ENCODE measurements at places on chromosomes 7 and 10. TPM values are rescaled to one million over a fixed set of nuclear protein-coding genes. Genes with fewer than 3 reads are reported as not detected.

DNA sequence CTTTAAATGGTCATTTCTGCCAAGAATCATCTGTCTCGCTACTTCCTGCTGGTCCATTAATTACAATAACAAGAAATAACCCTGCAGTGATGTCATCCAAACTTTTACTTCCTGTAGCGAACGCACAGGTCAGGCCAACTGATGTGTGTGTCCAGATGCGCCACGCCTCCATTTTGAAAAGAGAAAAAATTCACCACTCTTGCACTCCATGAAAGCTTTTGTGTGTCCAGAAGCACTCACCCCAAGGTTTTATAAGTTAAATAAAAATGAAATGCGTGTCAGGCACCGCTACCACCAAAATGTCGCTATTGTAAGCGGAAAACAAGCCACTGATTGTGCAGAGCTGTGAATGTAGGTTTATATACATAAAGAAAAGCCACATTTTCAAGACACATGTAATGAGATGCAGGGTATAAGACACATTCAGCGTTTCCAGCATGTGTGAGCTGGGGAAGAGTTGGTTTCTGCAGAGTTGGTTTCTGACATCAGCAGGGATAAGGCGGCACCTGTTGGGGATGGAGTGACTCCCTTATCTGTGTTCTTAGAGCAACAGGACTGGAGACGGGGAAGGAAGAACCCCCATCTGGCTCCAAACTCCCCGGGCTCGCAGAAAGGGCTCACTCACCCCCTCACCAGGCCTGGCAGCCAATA is 83.3 kb downstream of the CTBP2 start:
- no peak for DNase-seq

GRCh38 chr10:122342293-122343134 is 32.0 kb upstream of the PLEKHA1 start:
- peak; percentile 19 for DNase-seq

DNA sequence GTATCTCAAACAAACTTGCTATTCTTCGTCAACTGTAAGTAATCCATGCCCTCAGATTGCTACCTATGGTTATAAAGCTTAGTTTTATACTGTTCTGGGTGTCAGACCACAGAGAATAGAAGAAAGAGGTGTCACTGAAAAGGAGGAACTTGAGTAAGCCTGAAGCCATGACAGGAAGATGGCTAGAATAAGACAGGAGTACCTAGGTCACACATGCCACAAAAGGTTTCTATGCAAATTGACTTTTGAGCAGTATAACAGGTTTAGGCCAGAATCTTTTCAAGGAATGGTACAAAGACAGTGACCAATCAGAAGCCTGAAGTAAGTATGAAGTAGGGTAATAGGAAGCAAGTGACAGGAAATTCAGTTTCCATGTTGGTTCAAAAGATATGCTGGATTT is 23.5 kb downstream of the FBXW4 start:
- no peak for DNase-seq

- DNase-seq = no peak
These were observed 15.9 kb downstream of the TDRD1 start for GRCh38 chr10:114195079-114195478.

DNA sequence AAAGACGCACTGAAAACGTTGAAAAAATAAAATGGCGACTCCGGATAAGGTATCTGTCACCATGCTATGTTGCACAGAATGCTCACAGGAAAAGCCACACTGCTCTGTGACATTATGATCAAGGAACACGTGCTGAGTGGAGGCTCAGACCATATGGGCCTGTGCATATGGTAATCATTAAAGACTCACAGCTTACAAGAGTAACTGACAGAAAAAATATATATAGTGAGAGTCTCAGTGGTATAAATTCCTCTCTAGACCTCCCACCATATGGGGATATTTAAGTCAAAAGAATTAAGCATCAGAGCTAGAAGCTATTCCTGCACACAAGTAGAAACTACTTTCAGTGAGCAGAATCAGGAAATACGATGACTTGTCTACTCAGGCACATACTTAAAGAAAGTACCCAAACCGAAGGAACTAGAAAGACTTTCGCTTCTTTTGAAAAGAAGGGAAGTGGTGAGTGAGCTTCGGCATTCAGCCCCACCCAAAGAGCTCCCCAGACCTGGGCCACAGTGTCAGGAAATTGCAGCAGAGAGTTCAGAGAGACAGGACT is 65.1 kb upstream of the MPP7 start:
- DNase-seq = peak; percentile 31

DNA sequence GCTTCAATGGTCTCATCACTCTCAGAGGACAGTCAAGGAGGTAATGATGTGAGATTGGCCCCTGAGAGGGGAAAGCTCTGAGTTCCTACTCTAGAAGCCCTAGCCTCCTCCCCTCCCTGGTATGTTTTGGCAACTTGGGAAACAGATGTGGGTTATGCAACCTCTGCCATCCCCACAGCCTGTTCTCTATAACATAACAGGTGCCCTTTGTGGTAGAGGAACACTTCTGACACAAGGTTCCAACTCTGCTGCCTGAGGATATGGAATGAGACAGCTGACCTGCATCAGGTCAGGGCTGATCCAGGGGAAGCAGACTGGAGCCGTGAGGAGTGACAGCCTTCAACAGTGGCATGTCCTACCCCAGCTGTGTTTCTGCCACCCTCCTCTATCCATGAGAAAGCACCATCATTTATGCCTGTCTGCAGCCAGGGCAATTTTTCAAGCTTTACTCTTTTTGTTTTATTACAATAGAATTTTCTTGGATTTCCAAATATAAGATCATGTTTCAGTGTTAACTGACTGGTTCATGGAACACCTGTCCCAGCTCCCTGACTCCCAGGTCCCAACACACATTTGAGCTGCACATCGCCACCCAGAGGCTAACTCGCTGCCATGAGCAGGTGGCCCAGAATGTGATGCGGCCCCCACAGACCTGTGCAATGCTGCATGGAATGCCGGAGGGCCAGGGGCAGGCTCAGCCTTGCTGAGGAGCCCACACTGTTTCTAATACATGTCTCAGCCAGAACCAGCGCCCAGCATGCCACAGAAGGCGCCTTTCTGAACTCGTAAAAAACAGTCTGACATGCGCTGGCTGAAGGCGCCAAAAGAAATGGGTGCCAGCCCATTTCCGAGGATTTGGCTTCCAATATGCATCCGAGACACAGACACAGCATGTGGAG is 124.8 kb upstream of the CHST15 start:
- no peak for DNase-seq

- DNase-seq = no peak
These were observed 18.8 kb downstream of the DNAJC9 start for GRCh38 chr10:73228247-73228646.

GRCh38 chr10:4835494-4835918 is 9.5 kb downstream of the AKR1E2 start:
- no peak for DNase-seq

Gene PHYHIPL
- not detected for total RNA-seq

DNA sequence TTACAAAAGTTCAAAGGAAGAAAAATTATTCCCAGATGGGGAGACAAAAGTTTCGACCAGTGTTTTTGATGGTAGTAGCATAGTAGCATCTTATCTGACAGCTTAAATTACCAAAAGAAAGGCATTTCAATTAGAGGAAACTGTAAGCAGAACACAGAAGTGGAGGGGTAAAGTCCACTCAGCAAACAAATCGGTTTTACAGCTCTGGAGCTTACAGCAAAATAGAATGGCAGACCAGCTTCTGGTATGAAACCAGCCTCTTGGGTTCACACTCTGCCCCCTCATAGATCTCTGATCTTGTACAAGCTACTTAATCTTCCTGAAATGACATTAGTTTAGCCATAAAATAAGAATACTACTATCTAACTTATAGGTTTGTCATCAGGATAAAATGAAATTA is 118.6 kb downstream of the RNF32 start:
- no peak for DNase-seq

GRCh38 chr7:99562832-99563231 is 4.4 kb downstream of the ZNF655 start:
- DNase-seq = peak; percentile 25

Gene TMEM229A
- total RNA-seq = not detected

DNA sequence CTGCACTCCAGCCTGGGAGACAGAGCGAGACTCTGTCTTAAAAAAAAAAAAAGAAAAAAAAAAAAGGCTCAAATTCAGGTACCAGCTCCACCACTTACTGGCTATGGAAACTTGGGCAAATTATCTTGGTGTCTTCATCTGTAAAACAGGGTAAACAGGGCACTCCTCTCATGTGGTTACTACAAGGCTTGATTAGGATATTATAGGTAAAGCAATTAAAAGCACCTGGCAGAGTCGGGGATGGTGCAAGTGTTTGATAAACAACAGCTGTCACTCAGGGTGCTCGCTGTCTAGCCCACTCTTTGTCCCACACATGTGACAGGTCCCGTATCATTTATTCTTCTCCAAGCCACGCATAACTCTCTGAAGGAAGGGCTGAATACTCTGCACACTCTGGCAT is 96.9 kb downstream of the SORBS1 start:
- no peak for DNase-seq

Gene MRPS33
- 37.1 TPM for total RNA-seq

DNA sequence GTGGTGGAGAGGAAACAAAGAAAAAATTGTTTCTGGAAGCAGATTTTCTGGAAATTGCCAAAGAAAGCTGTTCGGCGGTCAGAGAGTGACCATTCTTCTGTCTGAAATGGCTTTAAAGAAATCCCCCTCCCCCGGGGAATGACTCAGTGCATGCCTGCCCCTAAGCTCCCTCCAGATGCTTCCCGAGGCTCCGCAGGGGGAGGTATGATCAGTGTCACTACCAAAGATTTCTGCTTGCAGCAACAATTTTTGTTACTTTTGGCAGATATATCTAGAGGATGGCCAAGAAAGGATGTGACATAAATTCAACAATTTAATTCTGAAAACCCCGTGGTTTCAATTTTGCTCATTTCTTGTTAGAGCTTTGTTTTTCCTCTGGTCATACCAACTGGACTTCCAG is 163.9 kb downstream of the JCAD start:
- DNase-seq = peak; percentile 14

DNA sequence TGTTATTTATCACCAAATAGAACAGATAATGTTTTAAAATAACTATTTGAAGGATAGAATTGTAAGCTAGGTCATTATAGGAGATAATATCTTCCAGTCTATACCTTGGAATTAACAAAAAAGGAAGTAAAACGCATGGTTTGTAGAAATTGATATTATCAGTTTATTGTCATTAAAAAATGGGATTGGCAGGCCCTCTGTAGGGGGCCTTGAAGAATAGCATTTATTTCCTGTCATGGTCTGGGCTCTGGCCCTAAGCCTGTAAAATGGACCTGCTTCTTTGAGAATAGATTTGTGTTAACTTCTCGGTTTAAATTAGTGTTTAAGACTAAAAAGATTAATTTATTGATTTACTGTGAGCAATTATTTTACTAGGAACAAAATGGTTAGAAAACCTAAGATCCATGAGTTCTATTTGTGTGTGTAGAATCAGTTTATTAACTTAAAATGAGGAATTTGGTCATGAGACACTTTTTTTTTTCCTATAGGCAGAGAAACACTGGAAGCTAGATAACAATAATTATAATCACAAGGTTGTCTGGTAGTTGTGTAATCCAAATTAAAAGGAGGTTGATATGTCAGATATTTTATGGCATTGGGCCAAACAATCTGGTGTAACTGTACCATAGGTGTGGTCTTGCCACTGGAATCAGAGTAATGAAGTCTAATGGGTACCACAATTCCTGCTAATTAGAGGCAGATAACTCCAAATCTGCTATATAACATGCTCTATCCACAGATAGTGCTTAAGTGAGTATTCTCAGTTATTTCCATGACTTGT is 197.4 kb upstream of the FOXP2 start:
- DNase-seq = no peak

DNA sequence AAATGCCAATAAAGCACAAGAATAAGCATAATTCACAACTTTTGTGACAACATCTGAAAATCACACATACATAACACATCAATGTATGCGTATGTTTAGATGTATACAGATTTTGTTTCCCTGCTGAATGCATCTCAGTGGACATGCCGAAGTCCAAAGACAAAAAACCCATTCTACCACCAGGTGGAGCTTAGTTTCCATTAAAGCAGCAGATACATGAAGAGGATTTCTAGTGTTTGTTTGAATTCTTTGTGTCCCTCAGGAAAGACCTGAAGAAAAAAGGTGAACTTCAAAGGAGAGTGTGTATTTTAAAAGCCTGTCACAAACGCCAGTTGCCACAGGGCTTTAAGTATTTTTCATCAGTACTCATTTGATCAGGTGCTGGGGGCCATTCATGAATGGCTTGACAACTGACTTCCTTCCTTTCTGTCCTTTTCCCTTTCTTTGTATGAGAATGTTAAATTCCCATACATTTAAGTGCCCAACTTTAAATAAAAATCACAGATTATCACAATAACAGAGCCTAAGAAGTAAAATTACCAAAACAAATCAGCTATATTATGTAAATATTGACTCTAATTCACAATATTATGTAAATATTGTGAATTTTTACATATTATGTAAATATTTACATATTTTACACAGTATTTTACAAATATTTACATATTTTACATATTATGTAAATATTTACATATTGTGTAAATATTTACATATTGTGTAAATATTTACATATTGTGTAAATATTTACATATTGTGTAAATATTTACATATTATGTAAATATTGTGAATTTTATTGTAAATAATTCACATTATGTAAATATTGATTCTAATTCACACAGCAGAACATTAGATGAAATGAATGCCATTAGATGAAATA is 343.0 kb downstream of the CRPPA start:
- DNase-seq = no peak

DNA sequence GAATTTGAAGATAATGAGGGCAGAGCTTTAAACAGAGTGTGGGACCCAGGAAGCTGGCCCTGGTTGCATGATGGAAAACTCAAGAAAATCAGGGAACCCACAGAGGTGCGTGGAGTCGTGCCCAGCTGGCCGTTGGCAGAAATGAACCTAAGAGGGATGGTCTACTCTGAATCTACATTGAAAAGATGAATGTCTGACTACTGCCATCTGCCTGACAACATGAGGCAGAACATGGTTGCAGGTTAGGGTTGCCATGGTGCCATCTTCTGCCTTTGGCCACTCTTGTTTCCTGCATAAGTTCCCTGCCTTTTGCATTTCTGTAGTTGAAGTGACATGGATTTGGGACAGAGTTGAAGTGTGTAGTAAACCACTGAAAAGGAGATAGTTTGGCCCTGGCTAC is 138.5 kb upstream of the COBL start:
- DNase-seq = no peak

- no peak for DNase-seq
These were observed 57.0 kb upstream of the CDCA7L start for GRCh38 chr7:22002726-22003125.
